ENCODE measurements at places on chromosomes 12 and 14.

DNA sequence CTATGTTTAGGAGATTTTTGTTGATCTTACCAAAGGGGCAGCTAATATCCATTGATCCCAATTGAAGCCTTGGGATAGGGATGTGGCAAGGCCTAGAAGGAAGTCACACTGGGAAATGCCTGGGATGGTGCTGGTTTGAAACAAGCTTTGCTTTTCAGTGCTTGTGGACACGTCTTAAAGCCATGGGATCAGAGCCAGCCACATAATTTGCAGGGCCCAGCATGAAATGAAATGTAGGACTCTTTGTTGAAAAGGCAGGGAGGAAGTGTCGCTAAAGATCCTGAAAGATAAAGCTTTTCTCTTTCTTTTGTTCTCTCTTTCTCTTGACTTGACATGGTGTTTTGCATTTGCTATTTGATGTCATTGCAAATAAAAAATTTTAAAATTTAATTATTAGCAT is 5.0 kb downstream of the TTC9 start:
- no peak for DNase-seq

GRCh38 chr14:75292101-75292563 is 13.5 kb downstream of the FOS start:
- no peak for DNase-seq

- DNase-seq = no peak
Measured at GRCh38 chr12:72448805-72449204, 176.6 kb downstream of the TRHDE start.

DNA sequence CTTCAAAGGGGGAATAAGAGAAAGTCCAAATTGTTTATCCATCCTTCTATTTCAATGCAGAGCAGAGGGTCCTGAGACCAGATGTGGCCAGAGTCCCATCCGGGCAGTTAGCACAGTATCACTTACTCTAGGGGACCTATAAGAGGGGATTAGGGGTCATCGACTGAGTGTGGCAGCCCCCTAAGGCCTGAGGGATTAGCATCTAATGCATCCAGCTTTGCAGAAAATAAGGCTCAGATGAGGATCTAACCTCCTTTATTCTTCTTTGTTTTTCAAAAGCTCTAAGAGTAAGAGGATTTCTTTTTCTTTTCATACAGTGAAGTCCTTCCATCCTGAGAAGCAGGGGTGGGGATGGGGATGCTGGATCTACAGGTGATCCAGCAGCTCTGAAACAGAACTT is 43.5 kb downstream of the NEUROD4 start:
- no peak for DNase-seq

GRCh38 chr12:130545475-130545874 is 170.6 kb downstream of the RIMBP2 start:
- DNase-seq = no peak

- no peak for DNase-seq
Measured at GRCh38 chr12:24172031-24172772, 222.7 kb upstream of the SOX5 start.

DNA sequence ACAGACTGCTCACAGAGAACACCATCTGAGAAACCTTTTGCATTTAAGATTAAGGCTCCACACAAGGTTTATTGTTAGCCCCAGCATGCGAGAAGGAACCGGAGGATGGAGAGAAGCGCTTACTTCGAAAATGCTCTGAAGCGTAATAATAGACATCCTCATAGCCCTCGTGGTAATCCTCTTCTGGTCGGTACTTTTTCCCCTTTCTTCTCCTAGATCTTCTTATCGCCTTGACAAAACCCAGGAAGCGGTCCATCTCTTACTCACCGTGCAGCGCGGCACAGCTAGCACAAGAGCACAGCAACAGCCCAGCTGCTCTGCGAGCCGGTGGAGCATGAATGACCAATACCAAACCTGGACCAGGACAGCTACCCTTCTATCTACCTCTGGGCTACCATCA is 125.1 kb upstream of the GRIP1 start:
- no peak for DNase-seq

- DNase-seq = peak; percentile 14
Measured at GRCh38 chr12:1660304-1661187, 30.3 kb upstream of the ADIPOR2 start.

DNA sequence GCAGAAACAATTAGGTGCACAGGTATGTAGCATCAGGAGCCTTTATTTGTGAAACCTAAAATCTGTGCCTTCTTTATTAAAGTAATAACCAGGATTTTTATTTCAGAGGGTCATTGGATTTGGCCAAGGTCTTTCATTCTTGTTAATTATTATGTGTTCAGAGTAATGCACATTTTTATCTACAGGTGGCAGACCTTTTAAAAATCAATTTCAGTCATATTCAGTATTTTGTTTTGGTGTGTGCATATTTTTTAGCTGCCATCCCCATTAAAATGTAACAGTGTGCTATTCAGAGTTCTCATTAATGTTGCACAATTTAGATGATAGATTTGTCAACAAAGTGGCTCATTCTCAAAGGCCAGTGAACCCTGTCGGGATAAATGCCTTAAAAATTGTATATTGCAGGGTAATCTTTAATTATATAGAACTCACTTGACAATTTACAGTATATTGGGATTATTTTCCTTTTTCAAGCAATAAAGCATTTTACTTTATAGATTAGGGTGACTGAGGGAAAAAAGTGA is 319.3 kb upstream of the SOX5 start:
- DNase-seq = no peak

- no peak for DNase-seq
Measured at GRCh38 chr12:106863189-106863588, 88.7 kb downstream of the RIC8B start.

DNA sequence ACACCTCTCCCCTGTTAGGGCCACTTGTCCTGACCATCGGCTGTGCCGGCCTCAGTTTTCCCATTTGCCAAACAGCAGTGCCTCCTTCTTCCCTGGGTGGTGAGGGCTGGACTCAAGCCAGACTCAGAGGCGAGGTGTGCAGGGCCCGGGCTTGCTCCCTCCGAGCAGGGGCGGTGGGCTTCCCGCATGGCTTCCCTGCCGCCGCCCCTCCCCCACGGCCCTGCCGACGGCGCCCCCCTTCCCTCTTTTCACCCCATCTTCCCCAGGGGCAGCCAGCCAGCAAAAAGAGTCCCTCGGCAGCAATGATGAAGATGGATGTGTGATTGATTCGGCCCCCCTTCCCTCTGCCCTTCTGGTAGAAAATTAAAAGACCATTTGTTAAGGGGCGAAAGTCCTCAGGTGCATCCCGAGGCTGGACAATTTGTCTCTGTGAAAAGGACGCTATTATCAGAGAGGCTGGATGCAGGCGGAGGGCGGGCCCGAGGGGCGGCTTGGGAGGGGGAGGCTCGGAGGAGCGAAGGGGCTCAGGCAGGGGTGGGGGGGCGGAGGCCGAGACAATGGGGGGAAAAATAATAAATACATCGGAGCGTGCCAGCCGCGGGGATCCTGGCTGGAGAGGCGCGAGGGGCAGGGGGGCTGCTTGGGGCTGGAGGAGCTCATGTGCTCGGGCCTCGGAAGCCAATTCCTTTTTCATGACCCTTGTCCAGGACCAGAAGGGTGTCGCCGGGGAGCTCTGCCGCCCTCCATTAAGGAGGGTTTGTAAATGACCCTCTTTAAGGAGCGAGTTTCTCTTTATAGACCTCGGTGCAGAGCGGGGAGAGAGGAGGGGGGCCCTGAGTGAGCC is 48.0 kb upstream of the LHX5 start:
- no peak for DNase-seq

DNA sequence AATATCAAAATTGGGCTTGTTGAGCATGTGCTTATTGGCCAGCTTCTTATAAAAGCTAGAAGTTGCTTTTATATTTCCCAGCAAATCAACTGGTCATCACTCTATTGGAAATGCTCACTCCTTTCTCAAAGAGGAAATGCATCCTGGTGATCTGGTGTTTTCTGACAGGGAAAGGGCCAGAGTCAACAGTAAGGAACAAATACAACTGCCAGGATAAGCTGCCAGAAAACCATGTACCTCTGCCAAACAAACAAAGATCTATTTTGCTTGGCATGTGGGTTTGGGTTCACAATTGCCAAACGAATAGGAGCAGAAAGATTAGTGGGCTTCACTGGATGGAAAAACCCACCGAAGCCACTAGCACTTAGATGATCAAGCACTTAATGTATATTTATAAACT is 126.9 kb upstream of the PDZRN4 start:
- DNase-seq = no peak

- no peak for DNase-seq
Measured at GRCh38 chr14:99330316-99331240, 58.6 kb upstream of the BCL11B start.

GRCh38 chr12:51760231-51760630 is 88.3 kb downstream of the FIGNL2 start:
- DNase-seq = no peak

GRCh38 chr12:14164266-14164665 is 182.9 kb upstream of the GRIN2B start:
- no peak for DNase-seq

- no peak for DNase-seq
Measured at GRCh38 chr12:66189889-66190288, 875 bp downstream of the IRAK3 start.

GRCh38 chr12:110776410-110776809 is 33.7 kb upstream of the PPP1CC start:
- DNase-seq = no peak

- no peak for DNase-seq
Measured at GRCh38 chr12:19130224-19131024, 891 bp downstream of the PLEKHA5 start.

GRCh38 chr14:74508292-74508731 is 14.7 kb downstream of the ISCA2 start:
- DNase-seq = no peak

- DNase-seq = no peak
Measured at GRCh38 chr14:59098377-59098776, 90.1 kb upstream of the DAAM1 start.

- DNase-seq = no peak
Measured at GRCh38 chr12:11457996-11458645, 62.8 kb upstream of the PRB2 start.

- no peak for DNase-seq
Measured at GRCh38 chr14:84671776-84672175, 858.2 kb upstream of the FLRT2 start.

DNA sequence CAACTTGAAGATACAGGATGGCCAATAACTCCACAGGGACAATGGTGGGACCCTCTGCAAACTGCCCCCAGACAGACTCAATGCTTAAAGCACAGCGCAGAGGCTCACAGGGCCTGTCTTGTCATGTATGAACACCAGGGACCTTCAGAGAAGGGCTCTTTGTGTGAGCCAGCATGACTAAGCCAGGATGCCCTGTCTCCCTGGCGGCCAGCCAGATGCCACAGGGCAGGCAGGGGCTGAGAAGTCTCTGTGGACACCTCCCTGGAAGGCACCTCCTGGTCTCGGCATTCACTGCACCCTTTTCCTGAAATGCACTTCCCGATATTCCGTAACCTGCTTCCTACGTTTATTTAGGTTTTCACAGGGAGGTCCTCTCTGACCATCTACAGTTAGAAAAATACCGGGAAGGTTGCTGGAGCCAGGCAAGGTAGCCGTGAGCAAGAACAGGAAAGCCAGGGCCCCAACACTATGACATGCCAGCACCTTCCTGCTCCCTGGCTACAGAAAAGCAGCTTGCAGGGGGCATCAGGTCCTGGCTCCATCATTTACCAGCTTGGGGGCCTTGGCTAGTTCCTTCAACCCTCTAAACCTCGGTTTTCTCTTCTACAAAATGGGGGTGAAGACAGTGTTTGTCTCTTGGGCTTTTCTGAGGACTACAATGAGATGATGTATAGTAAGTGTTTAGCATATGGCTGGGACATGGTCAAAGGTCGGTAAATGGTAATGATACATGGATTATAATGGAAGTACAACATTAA is 65.0 kb downstream of the PITPNM2 start:
- no peak for DNase-seq

- no peak for DNase-seq
Measured at GRCh38 chr14:81927070-81927469, 393.4 kb upstream of the SEL1L start.

- no peak for DNase-seq
Measured at GRCh38 chr14:50677527-50678063, 9.5 kb upstream of the SAV1 start.

- no peak for DNase-seq
Measured at GRCh38 chr12:9867531-9867930, 1.6 kb downstream of the CLEC2B start.

DNA sequence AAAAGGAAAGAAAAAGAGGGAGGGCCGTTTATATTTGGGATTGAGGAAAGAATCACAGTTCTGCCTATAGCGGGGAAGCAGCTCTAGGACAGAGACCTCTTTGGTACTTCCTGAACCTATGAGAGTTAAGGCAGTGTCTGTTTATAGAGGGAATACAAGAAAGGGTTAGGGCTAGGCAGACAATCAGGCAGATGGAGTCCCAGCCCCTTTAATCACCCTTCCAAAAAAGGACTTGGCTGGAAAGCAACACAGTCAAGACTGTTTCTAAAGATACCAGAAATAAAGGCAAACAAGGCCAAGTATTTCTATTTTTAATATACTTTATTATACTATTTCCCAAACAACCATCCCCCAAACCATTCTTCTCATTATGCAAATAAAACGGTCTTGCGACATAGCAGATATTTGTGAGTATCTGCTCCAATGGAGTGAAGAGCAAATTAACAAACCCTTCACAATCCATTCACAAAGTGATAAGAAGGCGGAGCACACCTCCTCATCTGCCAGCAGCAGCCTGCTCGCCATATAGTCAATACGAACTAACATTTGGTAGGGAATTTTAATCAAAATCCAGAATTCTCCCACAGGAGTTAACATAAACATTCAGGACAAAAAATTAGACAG is 697 bp upstream of the GRIP1 start:
- DNase-seq = no peak

- no peak for DNase-seq
Measured at GRCh38 chr12:14994610-14995009, 21.8 kb downstream of the PDE6H start.

- DNase-seq = no peak
Measured at GRCh38 chr12:116551952-116552772, 7.0 kb upstream of the MAP1LC3B2 start.

GRCh38 chr14:61474015-61474414 is 152.6 kb downstream of the PRKCH start:
- DNase-seq = no peak

GRCh38 chr12:59717436-59717835 is 121.6 kb downstream of the SLC16A7 start:
- no peak for DNase-seq

- DNase-seq = no peak
Measured at GRCh38 chr14:53710615-53711014, 246.0 kb downstream of the BMP4 start.

GRCh38 chr12:52566847-52567291 is 6.8 kb downstream of the KRT74 start:
- DNase-seq = peak; percentile 7

GRCh38 chr14:101962503-101962874 is 1.9 kb upstream of the DYNC1H1 start:
- DNase-seq = no peak

DNA sequence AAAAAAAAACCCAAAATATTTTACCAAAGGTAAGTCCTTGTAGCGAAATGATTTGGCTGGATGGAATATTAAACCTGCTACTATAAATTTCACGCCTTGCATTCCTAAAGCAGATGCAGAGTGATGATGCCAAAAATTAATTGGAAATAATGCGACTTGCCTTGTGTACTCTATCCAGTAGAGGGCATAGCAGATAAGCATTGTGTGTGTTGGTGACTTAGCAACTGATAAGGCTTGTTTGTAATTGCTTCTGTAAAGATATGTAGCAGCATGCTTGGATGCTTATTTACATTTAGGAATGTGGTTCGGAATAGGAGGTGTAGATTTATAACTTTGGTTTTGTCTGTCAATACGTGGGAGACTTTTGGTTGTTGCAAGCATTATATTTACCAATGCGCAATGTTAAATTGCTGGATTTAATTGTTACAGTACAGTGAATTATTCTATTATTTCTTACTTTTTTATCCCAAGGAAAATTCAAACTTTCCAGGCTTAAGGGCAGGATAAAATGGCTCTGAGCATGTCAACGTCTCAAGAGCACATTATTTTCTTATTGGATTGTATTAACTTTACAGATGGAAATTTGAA is 80.5 kb downstream of the TMEM260 start:
- no peak for DNase-seq

All from effector CD8-positive, alpha-beta T cell (primary cell).